ENCODE measurements at places on chromosomes 5 and 9.

DNA sequence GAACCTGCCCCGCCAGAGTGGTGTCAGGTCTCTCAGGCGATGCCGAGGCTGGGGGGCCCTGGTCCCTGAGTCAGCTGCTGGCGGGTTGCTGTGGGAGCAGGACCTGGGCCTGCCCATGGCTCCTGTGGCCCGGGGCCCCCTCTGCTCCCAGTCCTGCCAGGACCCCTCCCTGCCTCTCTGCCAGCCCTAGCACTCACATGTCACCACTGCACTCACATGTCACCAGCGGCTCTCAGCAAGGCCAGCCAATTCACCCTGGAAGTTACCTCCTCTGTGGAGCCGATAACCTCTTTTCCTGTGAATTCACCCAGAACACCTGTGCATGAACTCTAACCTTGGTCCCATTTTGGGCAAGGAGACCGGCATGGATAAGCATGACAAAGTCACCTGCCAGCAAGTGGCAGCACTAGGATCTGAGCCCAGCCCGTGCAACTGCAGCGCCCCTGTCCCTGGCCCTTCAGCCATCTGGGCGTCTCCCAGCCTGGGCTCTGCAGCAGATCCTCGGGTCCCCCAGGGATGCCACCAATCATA lies 170.2 kb downstream of the GAPVD1 start:
- DNase-seq, result no peak

- DNase-seq, result no peak
Observed at GRCh38 chr5:72282878-72283277, 37.2 kb downstream of the MRPS27 start.

DNA sequence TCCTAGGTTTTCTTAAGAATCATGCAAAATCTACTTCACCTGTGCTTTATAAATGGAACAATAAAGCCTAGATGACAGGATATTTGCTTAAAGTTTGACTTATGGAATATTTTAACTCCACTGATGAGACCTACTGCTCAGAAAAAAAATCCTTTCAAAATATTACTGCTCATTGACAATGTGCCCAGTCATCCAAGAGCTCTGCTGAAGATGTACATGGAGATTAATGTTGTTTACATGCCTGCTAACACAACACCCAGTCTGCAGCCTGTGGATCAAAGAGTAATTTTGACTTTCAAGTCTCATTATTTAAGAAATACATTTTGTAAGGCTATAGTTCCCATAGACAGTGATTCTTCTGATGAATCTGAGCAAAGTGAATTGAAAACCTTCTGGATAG lies 889.6 kb downstream of the CDH18 start:
- DNase-seq, result no peak

- DNase-seq, result no peak
Observed at GRCh38 chr5:151208481-151208914, 15.4 kb downstream of the CCDC69 start.

- DNase-seq, result no peak
Observed at GRCh38 chr5:119398727-119399466, 43.1 kb downstream of the TNFAIP8 start.

DNA sequence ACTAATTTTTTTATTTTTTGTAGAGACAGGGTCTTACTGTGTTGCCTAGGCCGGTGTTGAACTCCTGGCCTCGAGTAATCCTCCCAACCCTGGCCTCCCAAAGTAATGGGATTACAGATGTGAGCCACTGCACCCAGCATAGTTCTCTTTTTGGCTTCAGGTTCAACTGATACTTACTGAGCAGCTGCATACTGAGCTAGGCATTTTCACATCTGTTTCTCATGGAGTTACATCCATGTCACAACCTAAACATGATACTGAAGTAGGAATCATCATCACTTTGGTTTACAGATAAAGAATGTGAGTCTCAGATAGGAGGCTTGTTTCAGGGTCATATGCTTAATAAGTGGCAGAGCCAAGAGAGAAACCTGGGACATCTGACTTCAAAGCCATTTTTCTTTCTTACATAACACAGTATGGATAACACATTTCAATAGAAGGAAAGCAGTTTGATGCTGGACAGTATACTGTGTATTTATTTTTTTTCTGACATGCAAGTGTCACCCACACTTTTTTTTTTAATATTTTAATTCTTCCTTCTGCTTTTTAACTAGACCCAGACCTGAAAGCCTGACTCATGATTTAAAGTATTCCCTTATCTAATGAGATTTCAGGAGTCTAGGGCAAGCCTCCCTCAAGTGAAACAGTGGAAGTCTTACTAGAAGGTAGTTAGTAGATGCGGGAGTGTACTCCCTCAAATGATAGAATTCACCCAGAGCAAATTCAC lies 90.8 kb downstream of the HACD4 start:
- DNase-seq, result no peak

- no peak for DNase-seq
Observed at GRCh38 chr9:98085058-98085457, 28.5 kb downstream of the NANS start.

Measured in stomach (tissue), 19 donors.